NCI-H524 treated with DMSO at 0.1 percent for 48 hours (cell line): ENCODE measurements at places on chromosomes 13 and 19.

GRCh38 chr13:27283906-27284493, 13.4 kb downstream of the RASL11A start:
- DNase-seq, result no peak

DNA sequence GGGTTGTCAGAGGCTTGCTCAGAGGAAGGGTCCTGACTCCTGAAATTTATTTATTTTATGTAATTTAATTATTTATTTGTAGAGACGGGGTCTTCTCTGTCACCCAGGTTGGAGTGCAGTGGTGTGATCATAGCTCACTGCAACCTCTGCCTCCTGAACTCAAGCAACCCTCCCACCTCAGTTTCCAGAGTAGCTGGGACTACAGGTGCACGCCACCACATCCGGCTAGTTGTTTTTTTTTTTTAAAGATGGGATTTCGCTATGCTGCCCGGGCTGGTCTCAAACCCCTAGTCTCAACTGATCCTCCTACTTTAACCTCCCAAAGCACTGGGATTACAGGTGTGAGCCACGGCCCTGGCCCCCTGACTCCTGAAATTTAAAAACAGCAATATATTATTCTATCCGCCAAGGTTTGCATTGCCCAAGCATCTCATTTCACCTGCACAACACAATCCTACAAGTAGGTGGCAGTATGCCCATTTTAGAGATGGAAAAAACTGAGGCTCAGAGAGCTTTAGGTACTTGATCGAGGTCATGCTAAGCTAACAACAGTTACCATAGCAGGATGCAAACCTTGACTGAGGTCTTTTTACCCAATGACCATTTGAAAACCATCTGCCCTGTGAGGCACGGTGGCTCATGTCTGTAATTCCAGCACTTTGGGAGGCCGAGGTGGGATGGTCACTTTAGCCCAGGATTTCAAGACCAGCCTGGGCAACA, 18.1 kb downstream of the ARHGEF18 start:
- DNase-seq, result no peak

DNA sequence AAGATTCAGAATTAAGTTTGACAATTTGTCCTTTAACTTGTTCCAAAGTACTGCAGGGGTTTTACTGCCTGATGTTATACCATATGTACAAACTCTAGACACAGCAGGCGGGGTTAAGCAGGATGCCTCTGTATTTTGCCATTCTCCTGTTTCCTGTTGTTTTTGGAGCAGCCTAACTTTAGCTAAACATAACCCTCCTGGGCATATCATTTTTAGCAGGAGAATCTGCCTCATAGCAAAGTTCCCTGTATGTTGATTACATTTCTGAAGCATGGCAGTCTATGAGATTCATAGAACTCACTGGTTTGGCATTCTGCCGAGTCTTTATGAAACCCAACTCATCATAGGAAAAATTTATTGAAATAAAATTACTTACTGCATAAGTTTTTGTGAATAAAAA, 5.2 kb downstream of the LHFPL6 start:
- DNase-seq, result no peak

DNA sequence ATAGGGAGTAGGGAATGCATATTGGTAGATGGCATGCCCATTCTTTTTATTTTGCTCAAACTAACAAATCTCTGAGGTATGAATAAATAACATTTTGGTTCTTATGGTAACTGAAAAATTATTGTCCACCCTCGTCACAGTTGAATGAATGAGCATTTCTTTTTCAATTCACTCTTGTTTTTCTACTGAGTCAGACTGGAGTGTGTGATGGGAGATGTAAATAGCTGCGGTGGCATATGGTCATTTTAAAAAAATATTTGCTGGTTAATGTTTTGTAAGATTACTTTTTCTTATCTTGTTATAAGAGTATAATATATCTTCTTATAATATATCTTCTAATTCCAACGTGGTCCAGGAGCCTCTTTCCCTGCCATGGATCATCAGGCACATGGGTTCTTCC, 586.5 kb downstream of the SLITRK5 start:
- DNase-seq, result no peak

- DNase-seq, result no peak
These were observed 29.7 kb downstream of the BTBD2 start for GRCh38 chr19:1985588-1986356.

- DNase-seq, result no peak
These were observed 12.3 kb upstream of the DNMT1 start for GRCh38 chr19:10207026-10207425.
